GM23338 (cell line): ENCODE measurements at places on chromosomes 3 and 15. TPM values are rescaled to one million over a fixed set of nuclear protein-coding genes. Genes with fewer than 3 reads are reported as not detected.

Gene ULK3
- 32.6 and 35.4 TPM in 2 replicates for total RNA-seq

Gene FBXW12
- total RNA-seq, result not detected in 2 replicates

Gene STRIT1
- total RNA-seq, result 1.6 TPM in 1 of 2 replicates, not detected in the other

GRCh38 chr15:68821190-68821840 lies 620 bp upstream of the ANP32A start:
- no peak for DNase-seq

GRCh38 chr3:170471149-170471548 lies 52.5 kb downstream of the CLDN11 start:
- no peak for DNase-seq

DNA sequence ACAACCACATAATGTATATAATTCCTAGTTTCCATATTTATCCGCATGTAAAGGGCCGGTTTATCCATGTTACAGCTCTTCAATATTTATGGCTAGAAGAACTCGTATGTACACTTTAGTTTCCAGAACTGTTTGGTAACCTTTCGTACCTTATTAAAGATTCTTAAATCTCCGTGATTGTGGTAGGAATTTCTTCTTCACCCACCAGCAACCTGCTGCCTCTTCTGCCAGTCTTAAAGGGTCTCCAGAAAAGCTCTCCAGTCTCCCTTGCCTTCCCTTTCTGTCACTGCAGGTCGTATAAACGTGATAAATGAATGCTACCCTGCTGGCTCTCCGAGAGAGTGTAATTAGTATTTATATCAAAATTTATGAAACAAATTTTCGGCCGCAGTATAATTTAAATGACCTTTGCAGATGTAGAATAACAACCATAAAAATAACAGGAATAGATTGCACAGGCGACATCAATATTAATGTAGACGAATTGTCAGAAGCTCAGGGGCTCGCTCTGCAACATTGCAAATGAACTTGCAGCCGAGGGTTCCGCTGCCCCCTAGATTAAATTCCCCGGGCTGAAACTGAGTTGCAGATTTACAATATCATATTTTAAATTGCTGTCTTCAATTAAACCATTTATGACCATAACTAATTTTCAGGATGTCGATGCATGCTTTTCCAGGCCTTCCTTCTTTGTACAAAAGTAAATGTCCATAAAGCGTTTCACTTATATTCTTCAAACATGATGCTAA lies 5.4 kb downstream of the ZIC1 start:
- DNase-seq, result no peak

DNA sequence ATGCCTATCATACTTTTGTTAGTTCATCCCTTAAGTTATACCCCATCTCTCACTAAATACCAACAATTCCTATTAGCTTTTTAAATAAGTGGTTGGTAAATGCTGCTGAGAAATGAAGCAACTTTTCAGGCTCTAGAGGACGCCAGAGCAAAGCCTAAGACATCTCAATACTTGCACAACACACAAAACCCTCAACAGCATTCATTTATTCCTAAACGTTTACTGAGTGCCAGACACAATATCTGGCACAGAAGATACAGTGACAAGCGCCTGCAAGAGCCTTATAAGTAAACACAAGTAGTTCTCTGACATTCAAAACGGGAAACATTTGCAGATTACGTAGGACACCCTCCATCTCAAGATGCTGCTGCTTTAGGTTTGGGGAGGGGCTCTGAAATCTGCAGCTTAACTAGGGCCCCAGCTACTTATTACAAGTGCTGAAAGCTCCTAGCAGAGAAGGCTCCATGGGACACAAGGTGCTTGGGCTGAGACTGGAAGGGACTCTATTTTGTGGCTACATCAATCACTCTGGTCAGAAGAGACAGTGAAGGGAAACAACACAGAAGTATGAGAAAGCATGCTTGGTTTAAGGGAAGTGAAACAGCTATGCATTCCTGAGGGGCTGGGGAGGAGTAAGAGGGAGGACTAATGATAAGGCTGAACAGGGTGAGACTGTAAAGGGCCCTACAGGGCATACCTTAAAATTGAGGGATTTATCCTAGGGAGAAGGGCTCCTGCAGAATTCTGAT lies 311.3 kb downstream of the PLCL2 start:
- peak; percentile 25 for DNase-seq

GRCh38 chr15:58985443-58985842 lies 2.0 kb upstream of the RNF111 start:
- DNase-seq, result peak; percentile 87

Gene DUOX1
- total RNA-seq, result 0.69 and 2.1 TPM in 2 replicates

- DNase-seq, result no peak
Observed at GRCh38 chr3:151209654-151210053, 6.6 kb upstream of the GPR171 start.

- peak; percentile 26 for DNase-seq
Observed at GRCh38 chr3:109382588-109382987, 45.2 kb upstream of the DPPA4 start.

GRCh38 chr3:184563941-184564684 lies 2.5 kb downstream of the EPHB3 start:
- no peak for DNase-seq

Gene RARRES1
- total RNA-seq, result 0.10 TPM in 1 of 2 replicates, not detected in the other

Gene ZBED2
- total RNA-seq, result not detected in 2 replicates

Gene GOLGA6C
- 0.70 and 1.3 TPM in 2 replicates for total RNA-seq

- no peak for DNase-seq
Observed at GRCh38 chr15:25718169-25718536, 145.0 kb downstream of the ATP10A start.

GRCh38 chr3:127588806-127589577 lies 1.5 kb downstream of the TPRA1 start:
- DNase-seq, result no peak

DNA sequence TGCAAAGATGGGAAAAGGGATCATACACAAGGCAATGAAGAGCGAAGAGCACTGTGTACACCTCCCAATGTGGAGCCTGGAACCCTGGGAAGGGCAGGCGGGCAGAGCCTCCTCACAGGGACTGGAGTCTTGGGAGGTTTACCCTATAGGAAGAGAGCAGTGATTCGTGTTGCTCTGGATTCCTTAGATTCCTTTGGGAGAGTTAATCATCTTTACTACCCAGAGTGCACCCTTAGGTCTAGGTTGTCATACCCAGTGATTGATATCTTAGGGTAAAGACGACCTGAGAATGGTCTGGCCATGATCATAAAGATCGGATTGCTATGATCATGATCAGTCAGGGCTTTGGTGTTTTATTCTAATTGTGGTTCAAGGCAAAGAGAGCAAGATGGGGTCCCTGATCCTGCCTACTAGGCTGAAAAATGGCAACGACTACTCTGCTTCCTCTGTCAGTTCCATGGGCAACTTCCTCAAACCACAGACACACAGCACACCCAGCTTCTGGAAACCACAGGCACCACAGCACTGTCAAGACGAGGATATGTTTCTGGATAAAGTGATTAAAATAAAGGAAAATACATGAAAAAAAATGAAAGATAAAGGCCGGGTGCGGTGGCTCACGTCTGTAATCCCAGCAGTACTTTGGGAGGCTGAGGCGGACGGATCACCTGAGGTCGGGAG lies 20.4 kb upstream of the MAP6D1 start:
- no peak for DNase-seq

GRCh38 chr15:51186181-51186705 lies 91.5 kb upstream of the TNFAIP8L3 start:
- DNase-seq, result no peak

Gene NR2F2
- total RNA-seq, result not detected in 2 replicates

GRCh38 chr15:80596521-80596976 lies 98.6 kb upstream of the ABHD17C start:
- no peak for DNase-seq

DNA sequence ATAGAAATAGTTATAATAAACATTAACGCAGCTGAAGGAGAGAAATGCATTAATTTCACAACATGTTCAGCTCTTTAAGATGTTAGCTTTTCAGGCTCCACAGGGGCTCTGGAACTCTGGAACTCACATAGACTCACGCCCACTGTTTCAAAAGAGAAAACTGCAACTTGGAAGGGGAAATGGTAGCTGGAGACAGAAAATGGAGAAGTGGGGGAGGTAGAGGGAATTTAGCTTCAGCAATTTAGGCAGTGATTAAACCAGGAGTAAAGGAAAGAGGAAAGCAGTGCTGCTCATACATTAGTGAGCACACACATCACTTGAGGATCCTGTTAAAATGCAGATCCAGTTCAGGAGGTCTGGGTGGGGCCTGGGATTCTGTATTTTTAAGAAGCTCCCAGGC lies 274.8 kb upstream of the TRIM42 start:
- no peak for DNase-seq

Gene C3orf52
- total RNA-seq, result 14.1 and 16.6 TPM in 2 replicates

Gene CYP1A2
- not detected in 2 replicates for total RNA-seq

DNA sequence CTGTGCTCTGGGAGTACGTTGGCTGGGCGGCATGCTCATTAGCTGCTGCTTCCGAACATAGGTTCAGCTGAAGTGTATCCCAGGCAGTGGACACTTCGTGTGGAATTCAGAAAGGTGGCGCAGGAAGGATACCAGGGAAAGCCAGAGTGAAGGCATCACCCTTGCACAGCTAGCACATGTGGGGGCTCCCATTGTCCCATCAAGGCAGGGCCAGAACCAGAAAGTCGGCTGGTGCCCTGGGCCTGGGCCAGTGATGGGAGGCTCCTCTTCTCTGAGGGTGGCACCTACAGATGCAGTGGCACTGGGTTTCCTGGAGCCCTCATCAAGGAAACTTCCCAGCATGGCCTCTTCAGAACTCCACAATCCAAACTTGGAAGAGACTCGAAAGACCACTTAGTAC lies 56.6 kb downstream of the PGPEP1L start:
- no peak for DNase-seq

Gene FES
- 14.4 and 18.6 TPM in 2 replicates for total RNA-seq

DNA sequence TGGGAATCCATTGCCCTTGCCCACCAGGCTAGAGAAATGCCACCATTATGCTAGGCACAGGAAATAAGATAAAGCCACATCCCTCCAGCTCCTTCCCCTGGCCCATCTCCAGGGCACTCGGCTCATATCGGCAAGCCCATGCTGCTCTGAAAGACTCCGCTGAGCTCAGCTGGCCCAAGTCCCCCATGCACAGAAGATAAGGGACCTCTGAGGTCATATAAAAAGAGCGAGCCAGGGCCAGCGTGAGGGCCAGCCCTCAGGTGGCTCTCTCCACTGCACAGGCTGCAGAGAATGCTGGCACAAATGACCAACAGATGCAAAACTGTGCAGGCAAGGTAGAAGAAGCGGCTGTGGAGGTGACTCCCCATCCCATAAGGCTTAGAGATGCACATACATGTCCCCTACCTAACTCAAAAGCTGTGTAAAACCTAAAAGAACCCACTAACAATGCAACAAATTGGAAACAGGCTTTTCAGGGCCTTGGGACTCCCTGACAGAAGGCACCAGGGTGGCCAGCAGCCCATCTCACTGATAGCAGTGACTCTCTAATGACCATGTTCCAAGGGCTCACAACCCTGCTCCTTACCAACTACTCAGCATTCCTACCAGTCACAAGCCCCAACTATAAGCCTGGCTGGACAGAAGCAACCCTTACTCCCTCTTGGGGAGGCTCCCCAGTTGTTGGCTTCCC lies 3.0 kb downstream of the RAB6B start:
- no peak for DNase-seq

- no peak for DNase-seq
Observed at GRCh38 chr15:83250781-83251180, 33.7 kb downstream of the BNC1 start.

GRCh38 chr3:190989218-190989617 lies 126.7 kb upstream of the GMNC start:
- DNase-seq, result no peak

GRCh38 chr15:78750566-78750965 lies 60.7 kb downstream of the ADAMTS7 start:
- no peak for DNase-seq

Gene CCR8
- not detected in 2 replicates for total RNA-seq

Gene PAQR5
- 14.5 and 17.7 TPM in 2 replicates for total RNA-seq

Gene CSPG4
- total RNA-seq, result 3.6 and 4.0 TPM in 2 replicates

DNA sequence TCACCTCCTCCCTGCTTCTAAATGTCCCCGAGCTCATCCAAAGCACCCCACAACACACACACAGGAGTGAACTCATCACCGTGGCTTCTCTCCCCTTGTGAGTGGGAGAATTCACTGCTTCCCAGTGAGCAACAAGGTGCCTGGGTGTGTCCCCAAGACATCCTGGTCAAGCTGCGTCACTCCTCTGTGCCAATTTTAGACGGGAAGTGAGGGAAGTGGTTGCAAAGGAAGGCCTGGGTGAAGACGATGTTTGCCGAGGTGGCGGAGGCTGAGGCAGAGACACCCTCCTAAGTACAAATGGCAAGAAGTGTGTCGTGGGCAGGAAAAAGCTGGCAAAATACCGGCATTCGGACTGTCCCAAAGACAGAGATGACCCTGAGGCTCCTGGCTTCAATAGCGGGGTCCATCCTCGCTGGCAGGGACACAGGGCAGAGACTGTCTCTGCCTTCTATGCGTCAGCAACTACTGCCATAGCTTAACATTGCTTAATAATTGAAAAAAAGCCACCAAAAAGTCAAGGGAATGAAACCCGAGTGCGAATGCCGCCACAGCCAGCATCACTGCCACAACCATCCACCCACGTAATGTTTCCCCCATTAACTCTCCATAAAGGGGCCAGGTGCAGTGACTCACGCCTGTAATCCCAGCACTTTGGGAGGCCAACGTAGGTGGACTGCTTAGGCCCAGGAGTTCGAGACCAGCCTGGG lies 72.8 kb downstream of the VGLL4 start:
- DNase-seq, result no peak

DNA sequence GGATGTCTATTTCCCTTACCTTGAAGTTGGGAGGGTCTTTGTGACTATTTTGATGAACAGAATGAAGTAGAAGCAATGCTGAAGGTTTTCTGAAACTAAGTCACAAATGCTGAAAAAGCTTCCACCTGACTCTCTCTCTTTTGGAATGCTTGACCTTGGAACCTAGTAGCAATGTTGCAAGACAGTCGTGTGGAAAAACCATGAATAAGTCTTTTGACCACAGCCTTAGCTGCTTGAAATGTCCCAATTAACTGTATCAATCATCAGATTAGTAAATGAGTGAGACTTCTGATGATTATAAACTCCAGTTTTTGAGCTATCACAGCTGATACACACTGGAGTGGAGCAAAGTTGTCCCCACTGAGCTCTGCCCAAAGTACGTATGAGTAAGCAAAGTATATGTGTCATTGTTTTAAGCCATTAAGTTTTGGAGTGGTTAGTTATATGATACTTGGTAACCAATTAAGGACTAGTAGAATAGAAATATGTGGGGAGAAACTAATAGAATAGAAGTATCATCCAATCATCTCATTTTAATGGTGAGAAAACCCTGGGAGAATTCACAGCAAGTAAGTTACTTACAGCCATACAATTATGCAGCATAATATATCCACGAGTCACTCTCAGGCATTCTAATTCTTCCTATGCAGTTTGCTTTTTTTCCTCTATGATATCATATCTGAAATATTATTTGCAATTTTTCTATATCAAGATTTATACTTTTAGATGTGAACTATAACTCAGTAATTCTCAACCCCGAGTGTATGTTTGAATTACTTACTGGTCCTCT lies 1010.6 kb downstream of the ROBO2 start:
- DNase-seq, result no peak

Gene KNG1
- 0.49 TPM in 1 of 2 replicates, not detected in the other for total RNA-seq
